ENCODE measurements at places on chromosomes 1 and 21. TPM values are rescaled to one million over a fixed set of nuclear protein-coding genes. Genes with fewer than 3 reads are reported as not detected.
A peak's percentile ranks its signal among the peaks of the same experiment; 100 is the strongest.

- H3K27ac ChIP-seq: peak overlapping the region; percentile 78
- H3K27me3 ChIP-seq: no peaks in the 10 kb centered on the region
- H3K36me3 ChIP-seq: no peaks in the 10 kb centered on the region
- H3K4me3 ChIP-seq: peak overlapping the region; percentile 15
Observed at GRCh38 chr1:8134546-8135235, 108.6 kb upstream of the ERRFI1 start.

- H3K36me3 ChIP-seq: no peaks in the 10 kb centered on the region
- DNase-seq: no peak
- H3K4me1 ChIP-seq: no peaks in the 10 kb centered on the region
- H3K27ac ChIP-seq: no peak overlapping the region
- H3K27me3 ChIP-seq: no peaks in the 10 kb centered on the region
Observed at GRCh38 chr1:64569411-64569810, 99.5 kb downstream of the CACHD1 start.

Gene TTLL7
- 28.7 TPM for total RNA-seq

DNA sequence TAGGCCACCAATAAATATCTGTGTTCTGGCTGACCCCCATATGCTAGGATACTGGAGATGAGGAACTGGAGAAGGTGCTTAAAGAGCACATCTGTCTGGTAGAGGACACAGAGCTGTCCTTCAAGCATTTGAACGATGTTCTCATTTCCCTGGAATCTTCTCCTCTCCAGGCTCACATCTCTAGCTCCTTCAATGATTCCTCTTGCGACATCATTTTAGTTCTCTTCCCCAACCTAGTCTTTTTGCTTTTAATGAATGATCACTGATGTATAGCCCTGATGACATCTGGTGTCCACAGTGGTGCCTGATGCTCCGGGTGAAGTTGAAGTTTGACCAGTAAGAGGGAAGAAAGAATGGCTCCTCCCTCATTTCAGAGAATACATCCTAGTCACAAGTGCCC is 80.8 kb upstream of the UBE2U start:
- no peak for DNase-seq
- no peak overlapping the region for H3K4me3 ChIP-seq
- H3K36me3 ChIP-seq: no peaks in the 10 kb centered on the region
- no peaks in the 10 kb centered on the region for H3K27me3 ChIP-seq
- no peaks in the 10 kb centered on the region for H3K4me1 ChIP-seq

Gene CCDC27
- total RNA-seq: not detected

DNA sequence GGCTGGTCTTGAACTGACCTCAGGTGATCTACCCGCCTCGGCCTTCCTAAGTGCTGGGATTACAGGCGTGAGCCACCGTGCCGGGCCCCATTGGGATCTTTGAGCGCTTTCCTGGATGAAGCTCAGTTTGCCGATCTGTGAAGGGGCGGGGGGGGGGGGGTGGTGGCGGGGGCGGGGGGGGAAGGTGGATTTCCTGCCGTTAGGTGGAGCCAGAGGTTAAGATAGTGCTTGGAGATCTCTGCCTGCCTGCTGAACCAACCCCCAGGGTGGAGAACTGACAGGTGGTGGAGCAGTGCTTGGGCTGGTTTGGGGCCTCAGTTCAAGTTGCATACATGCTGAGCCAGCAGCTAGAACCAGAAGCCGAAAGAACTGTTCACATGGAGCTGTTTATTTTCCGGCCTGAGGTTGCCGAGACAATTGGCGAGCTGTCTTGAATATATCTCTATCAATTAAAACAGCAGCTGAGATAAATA is 1.7 kb downstream of the TMCC2 start:
- peaks cover 7% of the 10 kb centered on the region for H3K27me3 ChIP-seq
- DNase-seq: no peak
- H3K4me3 ChIP-seq: no peak overlapping the region
- no peaks in the 10 kb centered on the region for H3K36me3 ChIP-seq
- H3K27ac ChIP-seq: no peak overlapping the region

Gene MATN1
- 0.34 TPM for total RNA-seq

- no peak overlapping the region for H3K27ac ChIP-seq
- H3K27me3 ChIP-seq: no peaks in the 10 kb centered on the region
- DNase-seq: no peak
- H3K4me3 ChIP-seq: no peak overlapping the region
- peaks cover 6% of the 10 kb centered on the region for H3K4me1 ChIP-seq
Observed at GRCh38 chr1:24695202-24695974, 49.9 kb upstream of the CLIC4 start.

Gene DIO1
- total RNA-seq: not detected

GRCh38 chr1:25647106-25647505 is 30.5 kb downstream of the MAN1C1 start:
- H3K4me3 ChIP-seq: no peak overlapping the region
- H3K27me3 ChIP-seq: peaks cover 34% of the 10 kb centered on the region
- DNase-seq: no peak
- no peaks in the 10 kb centered on the region for H3K36me3 ChIP-seq
- no peak overlapping the region for H3K27ac ChIP-seq

DNA sequence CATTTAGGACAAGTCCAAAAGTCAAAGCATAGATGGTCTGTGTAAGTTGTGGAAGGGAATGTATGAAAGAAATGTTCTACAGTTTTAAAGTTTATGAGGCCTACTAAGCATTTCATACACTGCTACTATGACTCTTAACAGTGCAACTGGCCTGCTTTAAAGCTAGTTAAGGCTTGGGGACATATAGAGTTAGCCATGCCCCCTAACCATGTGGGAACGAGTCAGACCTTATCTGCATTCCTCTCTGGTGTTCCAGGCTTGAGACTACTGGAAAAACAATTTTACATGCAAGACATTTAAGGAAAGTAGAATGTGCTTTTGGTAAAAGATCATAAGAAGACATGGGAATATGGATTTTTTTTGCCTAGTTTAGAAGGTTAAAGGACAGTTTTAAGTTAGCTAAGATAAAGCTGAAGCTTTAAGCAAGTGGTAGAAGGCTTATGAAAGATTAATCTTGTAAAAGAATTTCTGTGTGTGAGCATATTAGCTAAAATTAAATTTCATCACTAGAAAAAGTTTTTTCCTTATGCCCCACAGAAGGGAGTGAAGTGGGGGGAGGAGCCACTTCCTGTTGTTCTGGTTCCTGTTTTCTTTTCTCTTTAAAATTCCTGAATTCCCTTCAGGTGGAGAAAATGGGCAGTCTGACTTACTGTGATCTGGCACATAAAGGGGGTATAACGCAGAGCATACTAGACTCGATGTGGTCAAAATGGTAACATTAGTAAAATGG is 8.9 kb upstream of the CD48 start:
- H3K4me1 ChIP-seq: no peaks in the 10 kb centered on the region
- H3K27ac ChIP-seq: no peak overlapping the region
- no peak for DNase-seq
- H3K4me3 ChIP-seq: no peak overlapping the region

DNA sequence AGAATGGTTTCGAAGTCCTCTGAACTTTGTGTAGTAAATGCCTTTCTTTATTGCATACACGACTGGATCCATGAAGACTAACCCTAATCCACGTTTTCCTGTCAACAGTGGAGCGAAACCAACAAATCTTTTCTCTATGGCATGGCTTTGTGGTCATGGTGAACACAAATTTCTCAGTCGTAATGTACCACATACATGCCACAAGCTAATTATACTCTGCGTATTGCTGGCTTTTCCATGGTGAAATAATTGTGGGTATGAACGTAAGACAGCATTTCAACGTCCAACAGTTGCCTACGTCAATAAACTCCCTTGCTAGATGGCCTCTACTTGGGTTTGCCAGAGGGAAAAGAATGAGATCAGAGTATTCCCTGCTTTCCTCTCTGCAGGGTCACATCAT is 27.5 kb downstream of the INTS7 start:
- no peaks in the 10 kb centered on the region for H3K27me3 ChIP-seq
- H3K4me3 ChIP-seq: no peak overlapping the region
- H3K4me1 ChIP-seq: no peaks in the 10 kb centered on the region

DNA sequence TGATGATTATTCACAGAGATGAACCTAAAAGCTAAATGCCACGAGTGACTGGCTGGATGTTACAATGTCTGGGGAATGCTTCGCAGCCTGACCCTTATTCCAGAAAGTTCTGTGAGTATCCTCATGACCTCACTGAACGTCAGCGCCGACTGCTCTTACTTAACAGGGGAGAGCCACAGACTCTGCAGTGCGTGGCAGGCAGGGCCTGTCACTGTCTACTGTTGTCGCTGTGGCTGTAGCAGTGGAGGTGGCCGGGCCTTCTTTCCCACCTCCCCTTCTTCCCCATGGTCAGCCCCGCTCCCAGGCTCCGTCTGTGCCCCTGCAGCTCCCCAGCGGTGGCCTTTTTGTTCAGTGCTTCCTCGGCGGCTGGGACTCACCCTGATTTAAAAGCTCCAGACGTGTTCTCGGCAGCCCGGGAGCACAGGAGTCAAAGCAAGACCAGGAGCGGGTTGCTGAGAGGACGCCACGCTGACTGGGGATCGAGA is 52.2 kb upstream of the TARBP1 start:
- H3K27me3 ChIP-seq: no peaks in the 10 kb centered on the region
- H3K4me1 ChIP-seq: peaks cover 54% of the 10 kb centered on the region
- H3K4me3 ChIP-seq: peak overlapping the region; percentile 11
- H3K27ac ChIP-seq: peak overlapping the region; percentile 92

Gene RNU1-2
- 1,553 TPM for total RNA-seq

GRCh38 chr1:36650200-36651065 is 167.7 kb upstream of the CSF3R start:
- no peak overlapping the region for H3K4me3 ChIP-seq
- H3K4me1 ChIP-seq: no peaks in the 10 kb centered on the region
- DNase-seq: peak; percentile 4
- H3K27ac ChIP-seq: no peak overlapping the region

Gene IGSF9
- 2.1 TPM for total RNA-seq

Gene PLA2G2F
- not detected for total RNA-seq

Gene FMO1
- total RNA-seq: not detected

- no peak overlapping the region for H3K27ac ChIP-seq
- H3K4me1 ChIP-seq: no peaks in the 10 kb centered on the region
- peaks cover 27% of the 10 kb centered on the region for H3K27me3 ChIP-seq
- DNase-seq: no peak
Observed at GRCh38 chr1:51344602-51345299, 14.4 kb upstream of the TTC39A start.

GRCh38 chr1:237258871-237259270 is 216.9 kb downstream of the RYR2 start:
- H3K4me3 ChIP-seq: no peak overlapping the region
- no peaks in the 10 kb centered on the region for H3K27me3 ChIP-seq
- DNase-seq: no peak

DNA sequence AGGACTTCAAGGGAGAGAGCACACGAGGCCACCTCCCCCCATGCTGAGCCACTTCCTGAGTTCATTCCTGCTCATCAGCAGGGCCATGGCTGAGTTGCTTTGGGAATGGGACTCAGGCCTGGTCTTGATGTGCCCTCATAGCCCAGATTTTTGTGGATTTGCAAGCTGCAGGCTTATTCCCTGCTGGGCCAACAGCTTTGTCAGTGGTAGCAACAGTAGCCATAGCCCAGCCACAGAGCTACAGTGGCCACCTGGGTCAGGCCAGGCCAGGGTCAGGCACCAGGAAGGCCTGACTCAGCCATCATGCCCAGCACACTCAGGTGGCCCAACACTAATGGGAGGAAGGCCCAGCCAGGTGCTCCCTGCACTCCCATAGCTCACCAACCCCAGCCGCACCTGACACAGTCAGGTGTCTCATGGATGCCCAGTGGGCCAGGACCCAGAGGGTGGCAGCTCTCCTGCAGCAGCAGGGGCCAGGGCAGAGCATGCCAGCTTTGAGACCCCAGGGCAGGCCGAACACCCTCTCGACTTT is 33.5 kb downstream of the EPHA2 start:
- peaks cover 13% of the 10 kb centered on the region for H3K4me1 ChIP-seq
- no peak overlapping the region for H3K27ac ChIP-seq
- peak; percentile 68 for DNase-seq
- no peaks in the 10 kb centered on the region for H3K27me3 ChIP-seq

- peak; percentile 28 for DNase-seq
- no peaks in the 10 kb centered on the region for H3K27me3 ChIP-seq
- H3K27ac ChIP-seq: no peak overlapping the region
- H3K4me3 ChIP-seq: no peak overlapping the region
- no peaks in the 10 kb centered on the region for H3K36me3 ChIP-seq
Observed at GRCh38 chr1:180425952-180426351, 76.4 kb downstream of the ACBD6 start.

GRCh38 chr1:112594208-112594876 is 24.6 kb downstream of the ST7L start:
- no peak overlapping the region for H3K4me3 ChIP-seq
- DNase-seq: no peak
- H3K27me3 ChIP-seq: no peaks in the 10 kb centered on the region
- H3K36me3 ChIP-seq: peaks cover 8% of the 10 kb centered on the region
- no peaks in the 10 kb centered on the region for H3K4me1 ChIP-seq

- H3K4me1 ChIP-seq: no peaks in the 10 kb centered on the region
- H3K36me3 ChIP-seq: no peaks in the 10 kb centered on the region
- H3K27ac ChIP-seq: no peak overlapping the region
- H3K27me3 ChIP-seq: no peaks in the 10 kb centered on the region
- H3K4me3 ChIP-seq: no peak overlapping the region
Observed at GRCh38 chr1:193634876-193635275, 448.5 kb upstream of the B3GALT2 start.

Gene ALG14
- total RNA-seq: 8.1 TPM

Gene SLAMF6
- total RNA-seq: not detected

Gene AADACL3
- total RNA-seq: not detected

DNA sequence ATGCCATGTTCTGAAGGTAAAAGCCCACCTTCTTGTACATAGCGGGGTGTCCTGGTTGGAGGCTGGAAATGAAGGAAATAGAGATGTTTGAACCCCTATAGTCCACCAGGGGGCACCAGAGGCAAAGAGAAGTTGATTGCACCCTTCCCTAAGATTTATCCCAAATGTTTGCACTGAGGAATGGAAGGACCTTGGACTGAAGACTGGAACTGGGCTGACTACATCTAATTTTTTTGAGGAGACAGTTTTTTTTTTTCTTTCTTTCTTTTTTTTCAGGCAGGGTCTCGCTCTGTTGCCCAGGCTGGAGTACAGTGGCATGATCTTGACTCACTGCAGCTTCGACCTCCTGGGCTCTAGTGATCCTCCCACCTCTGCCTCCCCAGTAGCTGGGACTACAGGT is 55.3 kb upstream of the EIF4G3 start:
- peaks cover 26% of the 10 kb centered on the region for H3K36me3 ChIP-seq
- no peak overlapping the region for H3K4me3 ChIP-seq
- peaks cover 8% of the 10 kb centered on the region for H3K4me1 ChIP-seq
- no peak overlapping the region for H3K27ac ChIP-seq
- no peak for DNase-seq

All from astrocyte (in vitro differentiated cells and primary cell).